ENCODE measurements at places on chromosomes 1 and 21. TPM values are rescaled to one million over a fixed set of nuclear protein-coding genes. Genes with fewer than 3 reads are reported as not detected.

DNA sequence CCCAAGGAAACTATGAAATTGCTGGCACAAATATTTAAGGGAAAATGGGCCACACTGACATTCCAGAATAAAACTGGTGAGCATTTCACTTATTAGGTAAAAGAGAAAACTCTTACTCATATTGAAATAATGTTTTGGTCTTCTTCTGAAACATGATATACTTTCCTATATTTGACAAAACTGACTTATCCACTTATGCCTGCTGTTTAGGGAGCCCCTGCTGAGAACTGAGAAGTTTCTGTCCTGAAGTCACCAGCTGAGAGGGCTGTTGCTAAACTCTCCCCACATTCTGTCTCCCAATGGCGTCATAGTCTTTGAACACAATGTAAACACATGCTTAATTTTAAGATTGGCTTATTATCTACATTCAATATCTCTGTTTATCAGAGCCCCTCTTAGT is 46.8 kb upstream of the ZC3H11B start:
- no peak for DNase-seq

DNA sequence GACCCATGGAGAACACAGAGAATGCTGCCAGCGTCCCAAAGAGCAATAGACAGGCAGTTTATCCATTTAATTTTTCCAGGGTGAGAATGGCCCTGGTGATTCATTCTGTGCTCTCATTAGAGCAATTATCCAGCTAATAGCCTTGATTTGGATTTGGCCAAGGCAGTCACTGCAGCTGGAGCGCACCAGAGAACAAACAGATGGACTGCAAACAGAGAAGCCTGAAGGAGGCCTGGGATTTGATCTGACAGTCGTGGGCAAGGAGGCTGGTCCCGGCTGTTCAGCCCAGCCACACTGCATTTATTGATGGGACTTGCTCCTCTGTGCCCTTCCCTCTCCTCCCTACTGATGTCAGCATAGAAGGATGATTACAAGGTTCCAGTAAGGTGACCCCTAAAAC is 353.9 kb upstream of the C1orf174 start:
- no peak for DNase-seq

- DNase-seq: no peak
These were observed 162.2 kb upstream of the LHX8 start for GRCh38 chr1:74971982-74972381.

- DNase-seq: no peak
These were observed 65.4 kb upstream of the SMYD2 start for GRCh38 chr1:214215583-214215982.

GRCh38 chr1:62144238-62144831 is 50.3 kb upstream of the L1TD1 start:
- peak; percentile 36 for DNase-seq

DNA sequence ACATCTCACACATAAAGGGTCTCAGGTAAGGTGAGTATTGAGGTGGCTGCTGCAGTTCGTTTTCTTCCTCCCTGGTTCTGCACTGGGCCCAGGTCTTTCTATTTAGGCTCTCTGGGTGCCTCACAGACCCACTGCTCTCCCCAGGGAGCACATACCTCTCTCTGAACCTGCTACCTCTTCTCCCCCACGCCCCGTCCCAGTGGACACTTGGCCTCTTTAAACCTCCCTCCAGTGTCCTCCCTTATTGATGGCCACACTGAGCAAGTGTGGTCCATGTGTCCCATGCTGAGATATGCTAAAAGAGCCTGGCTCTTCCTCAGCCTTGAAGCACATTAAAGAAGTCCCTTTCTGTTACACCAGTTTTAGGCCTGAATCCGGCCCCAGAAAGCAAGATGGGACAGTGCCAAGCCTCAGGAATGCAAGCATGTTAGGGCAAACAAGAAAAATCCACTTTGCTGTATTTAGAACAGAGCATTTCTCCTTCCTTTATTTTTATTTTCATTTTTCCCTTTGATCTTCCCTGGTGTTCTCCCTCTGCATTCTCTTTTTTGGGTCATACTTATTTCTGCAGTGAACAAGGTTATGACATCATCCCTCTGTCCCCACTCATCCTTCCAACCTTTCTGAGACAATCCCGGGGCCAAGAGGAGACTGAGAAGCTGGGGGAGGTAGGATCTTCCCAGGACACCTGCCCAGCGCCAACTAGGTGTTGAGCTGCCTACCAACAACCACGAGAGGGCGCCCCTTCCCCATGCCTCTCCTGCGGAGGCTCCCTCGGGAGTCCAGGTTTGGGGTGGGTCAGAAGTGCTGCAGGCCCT is 5.0 kb upstream of the CHI3L2 start:
- peak; percentile 72 for DNase-seq

GRCh38 chr21:23471877-23472276 is 2135.4 kb downstream of the MRPL39 start:
- DNase-seq: no peak

- DNase-seq: no peak
These were observed 29.1 kb upstream of the CASZ1 start for GRCh38 chr1:10825592-10825991.

- DNase-seq: no peak
These were observed 78.7 kb downstream of the DHRS3 start for GRCh38 chr1:12539320-12539704.

- DNase-seq: no peak
These were observed 91.7 kb downstream of the NAV1 start for GRCh38 chr1:201630582-201630981.

- DNase-seq: no peak
These were observed 99.5 kb downstream of the LACTBL1 start for GRCh38 chr1:22872981-22873664.

GRCh38 chr1:172500207-172500606 is 32.7 kb upstream of the SUCO start:
- DNase-seq: no peak

GRCh38 chr1:7659514-7659913 is 111.6 kb upstream of the VAMP3 start:
- no peak for DNase-seq

DNA sequence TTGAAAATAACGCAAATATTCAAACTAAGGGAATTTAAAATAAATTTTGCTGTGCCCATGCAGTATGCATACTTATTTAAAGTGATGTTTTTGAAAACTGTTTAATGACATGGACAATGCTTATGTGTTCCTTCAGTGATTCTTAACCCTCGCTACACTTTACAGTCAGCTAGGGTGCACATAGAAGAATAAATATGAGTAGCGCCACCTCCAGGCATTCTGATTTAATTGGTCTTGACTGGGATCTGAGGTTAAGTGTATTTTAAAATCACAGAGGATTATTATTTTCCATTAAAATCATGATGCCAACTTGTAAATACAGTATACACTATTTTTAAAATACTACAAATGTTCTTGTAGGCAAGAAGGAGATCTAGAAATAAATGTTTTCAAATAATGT is 373.5 kb upstream of the ADGRL4 start:
- no peak for DNase-seq

DNA sequence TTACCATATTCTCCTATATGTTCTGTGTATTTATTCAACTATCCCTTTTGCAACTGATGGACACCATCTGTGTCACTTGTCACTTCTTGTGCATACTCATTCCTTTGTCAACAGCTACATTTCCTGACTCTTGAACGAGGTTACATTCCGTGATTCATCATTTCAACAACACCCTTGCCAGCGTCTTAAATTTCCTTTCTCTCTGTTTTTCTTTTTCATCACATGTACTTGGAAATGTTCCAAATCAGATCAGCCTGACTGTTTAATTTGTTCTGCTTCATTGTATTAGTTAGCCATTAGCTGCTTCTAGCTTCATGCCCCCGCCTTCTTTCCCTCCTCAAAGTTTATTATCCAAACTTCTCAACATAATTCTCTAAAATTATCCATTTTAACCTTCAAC is 173.0 kb downstream of the ADGRL4 start:
- no peak for DNase-seq

- DNase-seq: no peak
These were observed 65.4 kb downstream of the RPE65 start for GRCh38 chr1:68384321-68384813.

DNA sequence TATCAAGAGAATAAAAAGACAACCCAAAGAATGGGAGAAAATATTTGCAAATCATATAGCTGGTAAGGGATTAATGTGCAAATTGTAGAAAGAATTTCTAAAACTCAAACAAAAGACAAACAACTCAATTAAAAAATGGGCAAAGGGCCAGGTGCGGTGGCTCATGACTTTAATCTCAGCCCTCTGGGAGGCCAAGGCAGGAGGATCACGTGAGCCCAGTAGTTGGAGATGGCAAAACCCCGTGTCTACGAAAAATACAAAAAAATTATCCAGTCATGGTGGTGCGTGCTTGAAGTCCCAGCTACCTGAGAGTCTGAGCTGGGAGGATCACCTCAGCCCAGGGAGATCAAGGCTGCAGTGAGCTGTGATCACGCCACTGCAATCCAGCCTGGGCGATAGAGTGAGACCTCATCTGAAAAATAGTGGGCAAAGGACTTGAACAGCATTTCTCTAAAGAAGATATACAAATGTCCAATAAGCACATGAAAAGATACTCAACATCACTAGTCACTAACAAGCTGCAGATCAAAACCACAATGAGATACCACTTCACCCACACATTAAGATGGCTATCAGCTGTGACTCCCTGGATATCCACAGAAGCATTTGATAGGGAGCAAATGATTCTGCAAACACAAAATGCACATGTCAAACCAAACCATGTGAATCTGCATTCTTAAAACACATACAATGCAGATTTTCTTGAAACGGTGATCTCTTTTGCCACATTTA is 20.9 kb downstream of the SLC30A1 start:
- DNase-seq: no peak

DNA sequence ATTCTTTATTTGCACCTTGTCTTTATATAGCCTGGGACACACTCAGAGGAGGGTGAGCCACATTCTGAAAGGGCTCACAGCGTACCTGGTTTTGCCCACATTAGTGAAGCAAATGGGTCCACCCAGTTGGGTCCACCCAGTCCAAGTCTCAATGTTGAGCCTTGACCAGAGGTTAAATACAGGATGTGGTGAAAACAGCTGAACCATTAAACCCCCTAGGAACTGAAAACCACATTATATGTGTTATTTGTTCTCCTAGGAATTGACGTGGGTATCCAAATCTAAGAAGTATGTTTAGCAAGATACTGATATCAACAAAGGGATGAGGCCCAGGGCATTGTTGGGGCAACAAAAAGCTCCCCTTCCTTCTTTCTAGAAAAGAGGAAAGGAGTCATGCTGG is 83.8 kb downstream of the SETD4 start:
- no peak for DNase-seq

DNA sequence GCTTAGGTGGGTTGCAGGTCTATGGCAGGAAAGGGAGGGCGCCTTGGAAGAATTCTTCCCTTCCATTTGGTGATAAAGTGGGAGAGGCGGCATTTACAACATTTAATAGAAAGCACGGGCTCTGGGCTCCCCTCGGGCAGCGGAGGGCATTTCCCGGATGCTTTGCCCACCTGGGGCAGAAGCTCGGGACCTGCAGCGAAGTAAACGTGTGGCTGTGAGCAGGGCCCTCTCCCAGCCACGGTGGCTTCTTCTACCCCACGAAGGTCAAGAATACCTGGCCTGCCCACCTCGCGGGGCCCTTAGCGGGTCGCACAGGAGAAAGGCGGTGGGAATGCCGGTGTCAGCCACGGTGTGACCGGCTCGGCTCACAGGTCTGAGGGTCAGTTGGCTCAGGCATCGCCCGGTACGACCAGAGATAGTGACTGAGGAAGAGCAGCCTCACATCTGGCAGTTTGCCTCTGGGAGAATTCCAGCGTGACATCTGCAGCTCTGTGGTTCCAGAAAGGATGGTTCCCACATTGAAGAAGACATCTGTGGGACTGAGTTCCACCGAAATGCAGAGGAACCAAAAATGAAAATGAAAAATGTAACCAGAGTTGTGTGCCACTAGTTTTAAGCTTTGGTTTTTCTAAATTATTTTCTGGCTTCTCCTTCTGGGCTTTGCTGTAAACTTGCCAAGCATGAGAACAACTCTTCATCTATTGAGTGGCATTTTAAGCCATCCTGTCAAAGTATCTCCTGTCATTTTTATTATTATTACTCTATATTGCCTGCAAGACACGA is 720 bp upstream of the F3 start:
- DNase-seq: no peak

- DNase-seq: no peak
These were observed 2.1 kb downstream of the DYRK1A start for GRCh38 chr21:37368541-37369279.

GRCh38 chr1:240802271-240802670 is 190.3 kb upstream of the GREM2 start:
- no peak for DNase-seq

- no peak for DNase-seq
These were observed 36.2 kb upstream of the TNFRSF1B start for GRCh38 chr1:12130466-12131130.

DNA sequence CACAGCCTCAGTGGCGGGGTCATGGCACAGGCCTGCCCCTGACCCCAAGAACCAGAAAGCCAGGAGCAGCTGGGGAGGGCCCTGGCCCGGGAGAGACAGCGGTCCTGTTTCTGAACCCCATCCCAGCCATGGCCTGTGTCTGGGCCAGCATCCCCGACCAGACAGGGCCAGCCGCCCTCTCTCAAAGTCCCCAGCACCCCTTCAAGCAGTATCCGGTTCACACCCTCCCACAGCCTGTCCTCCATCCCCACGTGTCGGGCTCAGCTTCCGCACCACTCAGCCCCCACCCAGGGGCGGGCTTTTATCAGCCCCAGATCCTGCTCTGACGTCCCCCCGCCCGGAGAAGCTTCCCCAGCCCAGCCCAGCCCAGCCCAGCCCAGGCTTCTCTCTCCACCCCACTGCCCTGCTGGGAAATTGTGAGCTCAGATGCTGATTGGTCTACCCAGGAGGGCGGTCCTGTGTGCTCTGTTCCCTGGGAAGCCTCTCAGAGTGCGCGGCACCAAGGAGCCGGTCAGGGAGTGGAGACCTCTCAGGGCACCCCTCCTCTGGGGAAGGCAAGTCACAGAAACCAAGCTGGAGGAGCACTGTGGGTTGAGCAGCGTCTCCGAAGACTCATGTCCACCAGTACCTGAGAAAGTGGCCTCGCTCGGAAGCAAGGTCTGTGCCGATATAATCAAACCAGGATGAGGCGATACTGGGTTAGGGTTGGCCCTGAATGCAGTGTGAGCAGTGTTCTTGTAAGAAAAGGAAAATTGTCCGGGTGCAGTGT is 4.7 kb upstream of the FAAP20 start:
- peak; percentile 88 for DNase-seq

DNA sequence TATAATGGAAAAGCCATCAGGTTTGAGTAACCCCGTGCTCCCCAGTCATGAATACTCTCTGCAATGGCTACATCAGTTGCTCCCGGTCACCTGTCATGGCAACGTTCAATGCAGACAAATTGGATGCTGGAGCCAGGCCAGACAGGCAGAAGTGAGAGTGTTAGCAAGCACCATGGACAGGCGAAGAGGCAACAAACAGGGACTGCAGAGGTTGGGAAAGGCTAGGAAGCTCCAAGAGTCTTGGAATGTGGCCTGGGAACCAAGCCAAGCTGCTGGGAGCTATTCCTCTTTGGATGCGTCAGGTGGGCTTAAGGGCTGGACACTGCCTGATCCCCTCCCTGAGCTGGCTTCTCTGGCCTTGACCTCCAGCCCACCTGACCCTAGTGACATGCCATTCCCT is 102.9 kb downstream of the ACTL8 start:
- DNase-seq: no peak

The BTG2 gene
- total RNA-seq: 802 TPM

The ST7L gene
- 29.8 TPM for total RNA-seq

The SH2D2A gene
- total RNA-seq: 51.6 TPM

The LCE1F gene
- not detected for total RNA-seq

The BLZF1 gene
- 10.0 TPM for total RNA-seq

The C8B gene
- not detected for total RNA-seq

The GNG12 gene
- not detected for total RNA-seq

The CAMTA1 gene
- total RNA-seq: 38.6 TPM

The KRTAP12-4 gene
- not detected for total RNA-seq

The CFHR1 gene
- total RNA-seq: not detected

The KIRREL1 gene
- total RNA-seq: not detected

The TSTD1 gene
- total RNA-seq: 38.0 TPM

The IL22RA1 gene
- total RNA-seq: not detected
